ENCODE measurements at places on chromosomes 4 and X.

DNA sequence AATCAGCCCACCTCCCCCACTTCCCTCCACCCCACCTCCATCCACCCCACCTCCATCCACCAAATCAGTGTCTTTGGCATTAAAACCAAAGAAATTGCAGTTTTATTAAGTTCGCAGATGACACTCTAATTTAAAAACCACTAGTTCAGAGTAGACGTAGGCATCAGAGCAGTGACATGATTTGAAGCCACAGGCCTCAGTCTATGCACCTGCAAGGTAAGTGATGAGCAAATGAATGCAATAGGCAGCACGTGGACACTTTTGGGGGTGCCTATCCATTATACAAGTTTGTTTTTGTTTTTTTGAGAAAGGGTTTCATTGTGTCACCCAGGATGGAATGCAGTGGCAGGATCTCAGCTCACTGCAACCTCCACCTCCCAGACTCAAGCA lies 88.0 kb upstream of the TRIM2 start:
- no peaks in the 10 kb centered on the region for H3K27me3 ChIP-seq
- H3K27ac ChIP-seq: peak overlapping the region; percentile 80
- peaks cover 46% of the 10 kb centered on the region for H3K4me1 ChIP-seq

DNA sequence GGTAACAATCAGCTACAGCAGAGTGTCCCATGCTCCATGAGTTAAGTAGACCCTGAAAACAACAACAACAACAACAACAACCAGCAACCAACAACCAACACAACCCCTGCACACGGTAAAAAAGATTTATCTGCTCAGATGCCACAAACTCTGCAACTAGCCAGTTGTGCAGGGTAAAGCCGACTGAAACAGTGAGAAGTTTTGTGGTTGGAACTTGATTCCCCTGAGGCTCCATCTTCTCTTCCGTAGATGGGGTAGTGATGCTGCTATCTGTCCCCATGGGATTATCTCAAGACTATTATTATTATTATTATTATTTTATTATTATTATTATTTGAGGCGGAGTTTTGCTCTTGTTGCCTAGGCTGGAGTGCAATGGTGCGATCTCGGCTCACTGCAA lies 50.6 kb upstream of the RAPGEF2 start:
- H3K4me3 ChIP-seq: no peak overlapping the region
- no peaks in the 10 kb centered on the region for H3K36me3 ChIP-seq
- no peaks in the 10 kb centered on the region for H3K4me1 ChIP-seq
- no peaks in the 10 kb centered on the region for H3K27me3 ChIP-seq

GRCh38 chr4:152806501-152807125 lies 26.9 kb downstream of the ARFIP1 start:
- H3K36me3 ChIP-seq: no peaks in the 10 kb centered on the region
- DNase-seq: no peak
- no peaks in the 10 kb centered on the region for H3K4me1 ChIP-seq
- H3K27me3 ChIP-seq: no peaks in the 10 kb centered on the region
- no peak overlapping the region for H3K4me3 ChIP-seq

DNA sequence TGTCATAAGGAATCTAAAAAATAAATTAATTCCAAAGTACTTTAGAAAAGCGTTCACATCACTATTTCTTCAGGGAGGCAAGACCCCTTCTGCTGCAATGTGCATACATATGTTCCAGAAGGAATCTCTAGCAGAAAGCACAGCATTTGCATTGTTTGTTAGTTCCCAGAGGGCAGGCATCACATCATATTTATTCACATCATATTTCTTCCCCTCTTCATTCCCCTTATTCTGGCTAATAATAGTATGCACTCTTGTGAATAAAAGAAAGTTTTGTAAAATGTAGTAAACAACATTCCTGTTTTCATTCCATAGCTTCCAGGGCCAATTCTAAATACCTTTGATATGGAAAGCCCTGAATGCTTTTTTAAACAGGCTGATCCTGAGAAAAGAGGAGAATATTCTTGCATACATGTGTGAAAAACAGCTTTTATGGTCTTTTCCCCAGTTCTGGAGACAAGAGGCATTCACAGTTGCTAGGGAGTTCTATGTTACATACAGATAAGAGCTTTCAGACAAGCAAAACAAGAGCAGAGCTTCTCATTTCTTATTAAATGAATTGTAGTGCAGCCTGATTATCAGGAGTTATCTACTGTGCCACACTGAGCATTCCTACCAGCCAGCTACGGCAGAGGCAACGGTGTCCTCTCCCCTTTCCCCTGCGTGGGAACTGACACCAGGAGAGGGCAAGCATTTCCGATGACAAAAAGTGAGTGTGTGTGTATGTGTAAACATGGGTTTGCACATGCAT lies 15.2 kb downstream of the GATB start:
- no peak overlapping the region for H3K27ac ChIP-seq
- no peaks in the 10 kb centered on the region for H3K27me3 ChIP-seq
- no peak for DNase-seq
- no peaks in the 10 kb centered on the region for H3K36me3 ChIP-seq
- H3K4me1 ChIP-seq: no peaks in the 10 kb centered on the region
- no peak overlapping the region for H3K4me3 ChIP-seq

DNA sequence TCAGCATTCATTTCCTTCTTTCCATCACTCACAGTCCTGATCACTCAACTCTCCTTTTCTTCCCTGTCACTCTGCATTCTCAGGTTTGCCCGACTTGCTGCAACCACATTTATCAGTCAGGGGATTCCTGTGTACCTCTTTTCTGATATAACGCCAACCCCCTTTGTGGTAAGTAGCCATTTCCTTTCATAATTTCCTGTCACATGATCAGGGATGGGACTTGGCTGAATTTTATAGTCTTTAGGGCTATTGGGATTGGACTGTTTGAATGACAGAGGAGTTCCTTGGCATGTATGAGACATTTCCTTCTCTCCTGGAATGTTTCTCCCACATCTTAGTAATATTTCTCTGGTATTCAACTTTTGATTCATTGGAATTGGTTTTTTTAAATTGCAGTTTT lies 11.0 kb downstream of the PGM2 start:
- DNase-seq: no peak
- H3K27me3 ChIP-seq: no peaks in the 10 kb centered on the region
- no peak overlapping the region for H3K27ac ChIP-seq

DNA sequence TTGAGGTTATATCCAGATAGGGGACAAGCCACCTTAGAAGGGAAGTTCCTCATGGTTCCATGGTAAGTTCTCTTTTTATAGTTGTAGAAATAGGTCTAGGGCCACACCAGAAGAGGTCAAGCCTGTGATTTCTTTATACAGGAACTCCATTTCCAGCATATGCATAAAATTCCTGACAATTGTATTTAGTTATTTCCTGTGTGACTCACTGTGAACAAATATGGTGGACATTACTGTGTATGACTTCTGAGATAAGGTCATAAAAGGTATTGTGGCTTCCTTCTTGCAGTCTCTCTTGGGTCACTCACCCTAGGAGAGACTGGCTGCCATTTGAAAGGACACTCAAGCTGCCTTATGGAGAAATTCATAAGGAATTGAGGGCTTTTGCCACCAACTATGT lies 2.2 kb upstream of the C4orf36 start:
- H3K4me3 ChIP-seq: no peak overlapping the region
- no peaks in the 10 kb centered on the region for H3K27me3 ChIP-seq
- no peak overlapping the region for H3K27ac ChIP-seq
- no peaks in the 10 kb centered on the region for H3K36me3 ChIP-seq
- no peak for DNase-seq

All from effector memory CD4-positive, alpha-beta T cell (primary cell).